ENCODE measurements at places on chromosomes 1 and 21.

GRCh38 chr1:150955280-150955679 lies 19.4 kb downstream of the CERS2 start:
- no peak for DNase-seq

- no peak for DNase-seq
These were observed 872.4 kb upstream of the CXADR start for GRCh38 chr21:16640297-16641027.

- no peak for DNase-seq
These were observed 14.6 kb downstream of the EPHX1 start for GRCh38 chr1:225824533-225824941.

GRCh38 chr1:44154049-44154448 lies 12.6 kb upstream of the KLF18 start:
- no peak for DNase-seq

GRCh38 chr1:29237852-29238619 lies 1.7 kb downstream of the PTPRU start:
- no peak for DNase-seq

GRCh38 chr1:85933961-85934360 lies 222.6 kb downstream of the COL24A1 start:
- no peak for DNase-seq

DNA sequence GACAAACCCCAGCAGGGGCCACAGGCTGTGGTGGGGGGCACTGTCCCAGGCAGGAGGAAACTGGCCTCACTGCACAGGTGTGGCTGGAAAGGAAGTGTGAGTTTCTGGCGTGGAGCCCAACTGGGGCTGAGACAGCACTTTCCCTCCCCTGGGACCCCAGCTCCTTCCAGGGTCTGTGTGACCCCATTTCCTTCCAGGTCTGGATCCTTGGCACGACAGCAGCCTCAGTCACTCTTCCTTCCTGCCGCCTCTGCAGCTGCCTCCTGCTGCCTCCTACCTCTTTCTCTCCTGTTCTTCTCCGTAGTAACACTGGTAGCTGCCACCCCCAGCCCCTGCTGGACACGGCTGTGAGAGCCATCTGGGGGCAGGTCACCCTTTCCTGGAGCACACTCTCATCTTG lies 88.0 kb downstream of the SIK1 start:
- no peak for DNase-seq

GRCh38 chr1:224783006-224783651 lies 146.3 kb upstream of the DNAH14 start:
- DNase-seq: no peak

DNA sequence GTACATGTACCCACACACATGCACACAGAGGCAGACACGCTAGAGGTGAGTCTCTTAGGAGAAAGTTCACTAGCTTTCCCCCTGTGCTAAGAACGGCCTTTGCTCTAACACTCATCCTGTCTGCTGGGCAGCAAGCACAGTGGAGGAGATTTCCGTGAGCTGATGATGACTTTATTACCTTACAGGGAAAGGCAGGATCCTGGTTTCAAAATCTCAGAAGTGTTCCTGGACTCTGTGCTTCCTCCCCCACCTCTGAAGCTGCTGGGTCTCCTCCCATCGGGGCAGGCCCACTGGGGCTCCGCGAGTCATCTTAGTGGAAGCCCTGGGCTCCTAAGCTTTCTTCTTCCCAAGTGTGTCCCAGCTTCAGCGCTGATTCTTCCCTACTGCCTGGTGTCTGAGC lies 2.7 kb downstream of the FAM3B start:
- DNase-seq: no peak

All from G401 (cell line).